ENCODE measurements at places on chromosomes 1 and 21.

DNA sequence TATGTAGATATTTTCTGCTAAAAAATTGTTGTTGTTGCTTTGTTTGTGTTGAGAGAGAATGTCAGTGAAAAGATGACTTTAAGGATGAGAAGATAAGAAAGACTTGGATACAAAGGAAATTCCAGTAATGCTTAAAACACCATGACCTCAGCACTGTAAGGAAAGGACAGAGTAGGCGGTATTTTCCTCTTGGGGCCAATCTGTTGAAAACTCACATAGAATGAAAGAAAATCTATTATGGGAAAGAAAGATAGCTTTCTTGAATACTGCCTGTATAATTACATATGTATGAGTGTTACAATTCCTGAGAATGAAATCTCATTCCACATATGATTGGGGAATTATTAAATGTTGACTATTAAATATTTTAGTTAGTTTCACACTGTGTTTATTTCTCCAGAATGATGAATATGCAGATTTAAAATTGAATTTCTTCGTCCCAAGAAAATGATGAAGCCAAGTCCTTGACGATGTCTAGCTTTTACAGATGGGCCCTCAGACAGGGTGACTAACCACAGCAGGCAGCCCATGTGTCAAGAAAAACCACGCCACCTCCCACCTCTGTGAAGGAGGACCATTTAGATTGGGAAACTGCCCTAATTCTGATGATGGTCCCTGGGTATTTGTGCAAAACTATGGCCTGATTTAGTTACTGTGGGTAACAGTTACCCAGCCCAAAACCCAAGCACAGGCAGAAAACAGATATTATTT lies 49.7 kb upstream of the LMO4 start:
- DNase-seq = peak; percentile 16

DNA sequence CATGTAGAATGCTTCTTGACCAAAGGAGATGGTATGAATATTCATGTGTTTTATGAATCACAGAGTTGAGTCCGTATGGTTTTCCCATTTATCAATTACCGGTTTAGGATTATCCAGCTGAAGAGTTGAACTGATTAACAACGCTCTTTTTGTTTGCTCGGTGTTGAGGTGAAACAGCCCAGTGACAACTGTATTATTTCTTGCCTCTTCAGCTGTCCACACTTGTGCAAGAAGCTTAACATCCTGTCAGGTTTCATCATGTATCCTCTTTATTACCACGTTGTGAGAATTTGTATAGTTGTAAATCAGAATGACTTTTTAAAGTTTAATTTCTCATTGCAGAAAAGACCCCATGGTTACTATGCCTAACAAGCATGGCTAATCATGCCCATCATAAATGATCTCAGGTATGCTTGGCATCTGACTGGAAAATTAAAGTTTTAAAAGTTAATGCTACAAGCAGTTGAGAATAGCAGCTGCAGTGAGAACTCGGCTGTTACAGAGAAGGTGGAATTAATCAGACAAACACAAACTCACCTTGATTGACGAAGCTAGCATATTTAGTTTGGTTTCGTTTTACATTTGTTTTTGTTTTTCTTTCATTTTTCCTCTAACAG lies 563.2 kb upstream of the ADGRL2 start:
- DNase-seq = no peak

DNA sequence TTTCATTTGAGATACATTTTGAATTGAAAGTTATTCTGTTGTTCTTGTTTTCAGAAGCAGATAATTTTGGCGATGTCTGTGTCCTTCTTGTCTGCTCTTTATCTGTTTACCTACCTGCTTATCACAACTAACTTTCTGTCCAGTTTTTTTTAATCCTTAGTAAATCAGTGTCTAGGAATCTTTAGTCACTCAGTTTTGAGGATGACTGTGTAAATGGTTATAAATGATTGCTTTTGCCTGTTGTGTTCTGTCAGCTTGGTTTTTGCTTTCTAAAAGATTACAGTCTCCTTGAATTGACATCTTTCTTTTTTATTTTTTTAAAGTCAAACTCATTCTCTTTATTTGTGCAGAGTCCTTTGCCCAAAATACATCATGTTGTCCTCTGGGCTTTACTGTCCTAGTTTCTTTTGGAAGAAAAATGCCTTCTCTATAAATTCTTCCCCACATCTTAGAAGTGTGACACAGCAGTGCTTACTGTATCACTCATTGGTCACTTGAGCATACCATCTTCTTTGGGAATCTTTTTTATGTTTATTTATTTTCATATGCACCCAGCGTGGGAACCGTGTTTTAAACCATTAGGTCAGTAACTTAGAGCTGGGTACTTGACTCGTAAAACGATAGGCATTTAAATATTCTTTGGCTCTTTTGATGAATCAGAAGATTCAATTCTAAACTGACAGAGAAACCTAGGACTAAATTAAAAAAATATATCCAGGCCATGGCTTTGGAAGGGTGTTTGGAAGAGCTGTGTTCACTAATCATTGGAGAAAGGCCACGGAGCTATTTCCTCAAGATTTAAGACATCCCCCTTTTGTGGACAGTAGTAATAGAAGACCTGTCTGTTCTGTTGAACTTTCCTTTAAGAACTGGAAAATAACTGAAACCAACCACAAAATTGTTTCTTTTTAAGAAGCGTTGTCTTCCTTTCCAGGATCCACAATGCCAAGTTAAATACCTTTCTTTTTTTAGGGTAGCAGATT lies 20.9 kb downstream of the LAMC1 start:
- no peak for DNase-seq

DNA sequence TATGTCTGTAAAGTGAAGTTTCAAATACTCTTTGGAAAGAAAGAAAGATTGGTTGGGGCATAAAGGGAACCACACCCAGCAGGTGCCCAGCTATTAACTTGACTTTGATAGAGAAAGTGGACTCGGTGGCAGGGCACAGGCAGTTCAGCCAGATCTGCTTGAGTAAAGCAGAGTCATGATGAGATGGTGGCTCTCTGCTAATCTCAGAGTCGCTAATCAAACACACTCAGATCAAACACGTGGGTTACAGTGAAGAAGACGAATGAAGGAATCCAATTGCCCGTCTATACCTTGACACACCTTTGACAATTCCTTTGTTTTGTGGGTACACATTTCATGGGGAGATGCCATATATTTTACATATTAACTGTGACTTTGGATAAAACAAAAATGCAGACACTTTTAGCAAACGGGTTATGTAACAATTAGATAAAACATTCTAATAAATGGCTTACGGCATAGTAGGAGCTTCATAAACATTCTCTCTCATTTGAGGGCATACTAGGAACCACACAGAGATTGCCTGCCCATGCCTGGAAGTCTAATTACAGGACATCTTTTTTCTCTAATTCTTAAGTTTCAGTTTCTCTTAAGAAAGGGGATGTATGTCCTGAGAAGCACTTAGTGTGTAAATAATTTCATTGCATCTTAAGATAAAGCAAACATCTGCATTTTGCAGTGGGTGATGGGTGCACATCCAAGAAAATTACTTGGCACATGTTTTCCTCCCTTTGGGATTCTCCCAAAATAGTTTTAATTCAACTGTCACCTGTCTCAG lies 7.2 kb downstream of the CBR1 start:
- DNase-seq = peak; percentile 49

- DNase-seq = no peak
Observed at GRCh38 chr1:57431400-57431799, 7.5 kb upstream of the DAB1 start.

DNA sequence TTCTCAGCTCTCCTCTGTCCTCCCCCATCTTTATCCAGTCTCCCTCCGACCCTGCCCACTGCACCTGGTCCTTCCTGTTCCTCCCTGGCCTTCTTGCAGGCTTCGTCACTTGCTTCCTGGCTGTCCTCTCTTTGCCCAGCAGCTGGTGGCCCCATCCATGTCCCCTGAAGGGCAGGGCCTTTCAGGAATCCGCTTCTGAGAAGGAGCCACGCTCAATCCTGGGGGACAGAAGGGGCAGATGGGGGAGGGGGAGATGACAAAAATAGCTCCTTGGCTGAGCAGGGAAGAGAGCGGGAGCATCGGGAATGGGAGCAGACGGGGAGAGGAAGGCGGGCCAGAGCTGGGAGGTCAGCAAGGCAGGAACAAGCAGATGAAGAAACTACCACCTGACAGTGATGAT lies 40.7 kb downstream of the SLC30A1 start:
- no peak for DNase-seq

DNA sequence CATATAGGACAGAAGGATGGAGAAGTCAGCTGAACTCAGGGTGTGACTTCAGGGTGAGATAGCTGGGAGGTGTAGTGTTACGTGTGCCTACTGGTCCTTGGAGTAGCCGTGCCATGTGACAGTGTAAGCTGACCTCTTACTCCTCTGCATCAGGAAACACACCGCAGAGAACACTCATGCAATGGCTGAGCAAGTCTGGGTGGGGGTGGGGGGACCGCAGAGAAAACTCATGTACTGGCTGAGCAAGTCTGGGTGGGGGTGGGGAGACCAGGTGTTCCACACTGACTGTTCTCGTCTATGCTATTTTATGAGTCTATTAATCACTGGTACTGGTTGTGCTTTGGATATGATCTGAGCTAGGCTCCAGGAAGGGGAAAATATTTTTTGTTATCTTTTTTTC lies 233.1 kb downstream of the PAPPA2 start:
- DNase-seq = no peak

DNA sequence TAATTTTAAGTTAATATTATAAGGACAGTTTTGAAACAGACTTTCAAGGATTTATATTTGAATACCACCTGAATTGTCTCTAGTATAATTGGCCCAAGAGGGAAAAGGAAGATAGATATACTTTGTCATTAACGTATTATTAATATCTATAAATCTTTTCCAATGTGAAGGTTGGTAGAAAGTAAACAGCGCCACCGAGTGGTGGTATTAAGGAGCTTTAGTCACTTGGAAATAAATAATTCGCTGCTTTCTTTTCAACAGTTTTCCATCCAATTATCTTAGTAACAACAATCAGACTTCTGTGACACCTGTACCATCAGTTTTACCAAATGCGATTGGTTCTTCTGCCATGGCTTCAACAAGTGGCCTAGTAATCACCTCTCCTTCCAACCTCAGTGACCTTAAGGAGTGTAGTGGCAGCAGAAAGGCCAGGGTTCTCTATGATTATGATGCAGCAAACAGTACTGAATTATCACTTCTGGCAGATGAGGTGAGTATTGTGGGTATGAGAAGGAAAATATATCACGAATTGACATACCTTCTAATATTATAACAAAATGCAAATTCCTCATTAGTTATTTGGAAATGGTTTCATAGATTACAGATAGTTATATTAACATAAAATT lies 37.7 kb downstream of the SH3GLB1 start:
- peak; percentile 41 for DNase-seq

DNA sequence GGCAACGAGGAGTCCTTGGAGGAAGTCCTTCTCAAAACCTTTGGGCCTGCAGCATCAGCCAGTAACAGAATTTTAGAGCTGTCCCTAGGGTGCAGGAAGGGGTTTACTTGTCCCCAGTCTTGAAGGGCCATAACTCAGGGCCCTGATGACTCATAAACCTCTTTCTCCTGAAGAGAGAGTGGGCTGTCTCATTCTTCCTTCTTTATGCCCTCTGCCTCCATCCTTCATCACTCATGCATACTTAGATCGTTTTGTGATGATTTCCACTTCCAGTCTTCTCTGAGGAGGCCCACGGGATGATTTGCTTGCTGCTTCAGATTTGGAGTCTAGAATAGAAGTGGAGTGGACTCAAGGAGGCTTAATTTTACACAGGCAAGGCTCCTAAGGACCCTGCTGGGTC lies 60.2 kb downstream of the NDUFS5 start:
- no peak for DNase-seq

DNA sequence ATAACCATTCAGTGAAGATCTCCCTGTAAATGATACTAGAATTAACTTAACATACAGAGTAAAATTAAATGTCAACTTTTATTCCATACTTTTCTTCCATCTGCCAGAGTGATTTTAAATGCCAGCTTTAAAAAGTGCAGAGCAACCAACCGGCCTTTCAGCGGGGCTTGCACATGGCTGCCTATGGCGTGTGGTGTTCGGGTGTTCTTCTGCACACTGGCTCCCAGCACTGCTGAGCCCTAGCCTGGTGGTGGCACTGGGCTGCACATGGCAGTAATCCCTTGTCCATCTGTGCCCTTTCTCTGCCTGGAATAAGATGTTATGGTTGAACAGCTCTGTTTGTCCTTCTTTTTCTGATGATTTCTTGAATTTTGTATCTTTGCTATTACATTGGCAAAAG lies 156.3 kb downstream of the SNX7 start:
- DNase-seq = no peak

- no peak for DNase-seq
Observed at GRCh38 chr1:110522560-110522959, 3.6 kb upstream of the KCNA10 start.

GRCh38 chr1:59692591-59692990 lies 122.2 kb upstream of the HOOK1 start:
- peak; percentile 70 for DNase-seq

- DNase-seq = no peak
Observed at GRCh38 chr1:239237912-239238311, 148.5 kb upstream of the CHRM3 start.

DNA sequence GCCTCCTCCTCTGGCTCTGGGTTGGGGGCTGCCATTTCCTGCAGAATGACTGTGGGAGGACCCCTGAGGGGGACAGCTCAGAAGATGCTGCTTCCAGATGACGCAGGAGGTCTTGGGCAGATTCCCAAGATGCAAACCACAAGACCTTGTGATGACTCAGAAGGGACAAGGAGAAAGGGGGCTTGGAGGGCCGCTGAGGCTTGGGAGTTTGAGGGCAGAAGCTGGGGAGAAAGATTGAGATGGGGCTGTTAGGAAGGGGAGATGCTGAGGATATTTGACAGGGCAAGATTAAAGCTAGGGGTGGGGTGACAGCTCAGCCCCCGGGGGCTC lies 7.5 kb downstream of the PTPRU start:
- no peak for DNase-seq

DNA sequence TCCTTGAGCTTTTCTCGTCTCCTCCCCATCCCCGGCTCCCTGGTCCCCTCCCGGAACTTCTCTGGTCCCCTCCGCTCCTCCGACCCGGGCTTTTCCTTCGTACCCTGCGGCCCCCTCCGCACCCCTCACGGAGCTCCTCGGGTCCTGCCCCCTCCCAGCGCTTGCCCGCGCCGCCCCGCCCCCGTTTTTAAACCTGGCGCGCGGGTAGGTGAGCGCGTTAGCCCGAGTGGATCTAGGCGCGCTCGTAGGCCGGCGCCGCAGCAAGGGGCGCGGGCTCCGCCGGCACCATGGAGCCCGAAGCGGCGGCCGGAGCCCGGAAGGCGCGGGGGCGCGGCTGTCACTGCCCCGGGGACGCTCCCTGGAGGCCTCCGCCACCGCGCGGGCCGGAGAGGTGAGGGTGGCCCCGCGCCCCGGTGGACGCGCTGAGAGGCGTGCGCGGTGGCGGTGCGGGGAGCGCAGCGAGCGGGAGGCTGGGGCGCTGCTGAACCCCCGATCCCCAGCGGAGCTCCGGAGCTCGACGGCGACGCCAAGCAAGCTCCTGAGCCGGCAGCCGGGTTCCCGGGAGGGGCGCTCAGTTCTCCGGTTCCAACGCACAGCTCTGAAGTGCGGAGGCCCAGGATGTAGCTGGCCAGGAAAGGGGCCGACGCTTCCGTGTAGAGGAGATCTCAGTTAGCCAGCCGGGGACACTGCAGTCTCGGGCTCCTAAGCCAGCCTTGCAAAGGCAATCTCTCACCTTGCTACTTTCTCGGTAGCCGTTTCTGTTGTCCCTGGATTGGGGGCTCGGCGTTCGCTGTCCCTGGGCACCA lies at the start of gene RIPPLY3:
Gene RIPPLY3, plus strand, starts transcription at position 217 of the 806 bp plus-strand sequence. Its CDS starts 71 bp downstream, at position 288.
- DNase-seq = peak; percentile 3

- DNase-seq = no peak
Observed at GRCh38 chr1:116316373-116316772, 56.7 kb upstream of the ATP1A1 start.

All from suppressor macrophage treated with lipopolysaccharide for 4 hours (primary cell).